Thymus (tissue), 14 donors: ENCODE measurements at places on chromosomes 5 and 9. TPM values are rescaled to one million over a fixed set of nuclear protein-coding genes. Genes with fewer than 3 reads are reported as not detected.

TMEM161B gene
- polyA plus RNA-seq = 11.4 TPM

TAF1L gene
- under 0.01 TPM for polyA plus RNA-seq

GRCh38 chr9:135909371-135909770, 2.0 kb upstream of the CAMSAP1 start:
- H3K4me3 ChIP-seq = no peak overlapping the region
- H3K27ac ChIP-seq = no peak overlapping the region
- H3K4me1 ChIP-seq = peaks cover 15% of the 10 kb centered on the region
- H3K36me3 ChIP-seq = peaks cover 15% of the 10 kb centered on the region
- peaks cover 5% of the 10 kb centered on the region for H3K27me3 ChIP-seq
- DNase-seq = no peak

DNA sequence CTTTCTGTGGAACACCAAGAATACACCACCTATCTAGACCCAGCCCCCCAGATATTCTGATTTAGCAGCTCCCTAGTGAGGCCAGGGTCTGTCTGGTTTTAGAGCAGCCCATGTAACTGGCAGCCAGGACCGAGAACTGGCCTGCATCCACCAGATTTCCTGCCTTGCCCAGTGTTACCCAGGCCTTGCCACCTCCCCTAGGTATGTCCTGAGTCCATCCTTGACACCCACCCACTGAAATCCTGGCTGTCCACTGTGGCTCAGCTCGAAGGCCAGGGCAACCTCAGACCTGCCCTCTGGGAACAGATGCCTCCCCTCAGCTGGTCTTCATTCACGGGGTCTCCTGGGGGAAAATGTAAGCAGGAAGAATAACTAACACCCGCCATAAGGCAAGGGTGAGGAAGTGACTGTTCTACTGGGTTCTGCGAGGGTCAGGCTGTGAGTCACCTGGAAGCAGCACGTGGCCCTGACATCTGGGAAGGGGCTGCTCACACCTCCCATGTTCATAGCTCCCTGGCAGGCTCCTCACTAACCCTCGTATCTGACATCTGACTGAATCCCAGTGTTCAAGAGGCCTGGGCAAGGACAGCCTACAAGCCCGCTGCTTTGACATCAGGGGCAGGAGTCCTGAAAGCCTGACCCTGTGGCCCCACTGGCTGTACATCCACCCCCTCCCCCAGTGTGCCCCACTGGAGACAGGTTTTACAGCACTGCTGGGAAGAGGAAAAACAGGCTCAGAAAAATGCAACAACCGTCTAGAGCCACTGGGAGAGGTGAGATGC, 72.7 kb downstream of the SEMA4D start:
- peak overlapping the region; percentile 79 for H3K27ac ChIP-seq
- H3K36me3 ChIP-seq = peaks cover 8% of the 10 kb centered on the region
- no peak overlapping the region for H3K4me3 ChIP-seq
- H3K27me3 ChIP-seq = no peaks in the 10 kb centered on the region

FBXL7 gene
- 2.7 TPM for polyA plus RNA-seq

DNA sequence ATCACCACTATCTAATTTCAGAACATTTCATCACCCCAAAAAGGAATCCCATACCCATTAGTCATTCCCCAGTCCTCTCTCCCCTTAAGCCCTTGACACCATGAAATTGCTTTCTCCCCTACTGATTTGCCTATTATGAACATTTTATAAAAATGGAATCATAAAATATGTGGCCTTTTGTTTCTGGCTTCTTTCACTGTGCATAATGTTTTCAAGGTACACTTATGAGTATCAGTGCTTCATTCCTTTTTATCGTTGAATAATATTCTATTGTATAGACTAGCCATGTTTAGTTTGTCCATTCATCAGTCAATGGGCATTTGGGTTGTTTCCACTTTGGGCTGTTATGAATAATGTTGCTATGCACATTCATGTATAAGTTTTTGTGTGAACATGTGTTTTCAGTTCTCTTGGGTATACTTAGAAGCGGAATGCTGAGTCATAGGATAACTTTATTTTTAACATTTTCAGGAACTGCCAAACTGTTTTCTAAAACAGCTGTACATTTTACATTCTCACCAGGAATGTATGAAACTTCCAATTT, 40.4 kb upstream of the FGF1 start:
- H3K27me3 ChIP-seq = no peaks in the 10 kb centered on the region
- H3K4me3 ChIP-seq = no peak overlapping the region
- H3K27ac ChIP-seq = no peak overlapping the region
- no peak for DNase-seq

DNA sequence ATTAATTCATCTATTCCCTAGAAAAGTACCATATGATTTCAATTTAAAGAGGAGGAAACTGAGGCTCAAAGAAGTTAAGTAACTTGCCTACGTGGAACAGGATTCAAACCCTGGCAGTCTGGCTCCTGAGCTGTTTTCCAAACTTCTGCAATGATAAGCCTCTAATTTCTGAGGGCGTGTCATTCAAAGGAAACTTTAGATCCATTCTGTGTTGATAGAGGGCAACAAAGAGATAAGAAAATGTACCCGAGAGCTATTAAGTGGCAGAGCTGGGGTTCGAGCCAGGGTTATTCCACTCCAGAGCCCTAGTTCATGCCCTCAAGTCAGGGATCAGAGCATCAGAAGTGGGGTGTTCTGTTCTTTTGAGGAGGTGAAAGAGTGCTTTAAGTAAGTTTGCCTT, 131.4 kb downstream of the ARL15 start:
- no peak overlapping the region for H3K27ac ChIP-seq
- H3K36me3 ChIP-seq = no peaks in the 10 kb centered on the region
- DNase-seq = no peak
- H3K27me3 ChIP-seq = no peaks in the 10 kb centered on the region
- no peak overlapping the region for H3K4me3 ChIP-seq

GRCh38 chr9:124077915-124078572, 66.5 kb downstream of the LHX2 start:
- H3K36me3 ChIP-seq = no peaks in the 10 kb centered on the region
- no peak for DNase-seq
- no peak overlapping the region for H3K27ac ChIP-seq
- H3K4me1 ChIP-seq = no peaks in the 10 kb centered on the region
- H3K27me3 ChIP-seq = no peaks in the 10 kb centered on the region
- no peak overlapping the region for H3K4me3 ChIP-seq

GRCh38 chr9:10045598-10045997, 567.2 kb downstream of the PTPRD start:
- no peaks in the 10 kb centered on the region for H3K4me1 ChIP-seq
- H3K27ac ChIP-seq = no peak overlapping the region
- DNase-seq = no peak
- H3K36me3 ChIP-seq = no peaks in the 10 kb centered on the region
- H3K27me3 ChIP-seq = no peaks in the 10 kb centered on the region

DNA sequence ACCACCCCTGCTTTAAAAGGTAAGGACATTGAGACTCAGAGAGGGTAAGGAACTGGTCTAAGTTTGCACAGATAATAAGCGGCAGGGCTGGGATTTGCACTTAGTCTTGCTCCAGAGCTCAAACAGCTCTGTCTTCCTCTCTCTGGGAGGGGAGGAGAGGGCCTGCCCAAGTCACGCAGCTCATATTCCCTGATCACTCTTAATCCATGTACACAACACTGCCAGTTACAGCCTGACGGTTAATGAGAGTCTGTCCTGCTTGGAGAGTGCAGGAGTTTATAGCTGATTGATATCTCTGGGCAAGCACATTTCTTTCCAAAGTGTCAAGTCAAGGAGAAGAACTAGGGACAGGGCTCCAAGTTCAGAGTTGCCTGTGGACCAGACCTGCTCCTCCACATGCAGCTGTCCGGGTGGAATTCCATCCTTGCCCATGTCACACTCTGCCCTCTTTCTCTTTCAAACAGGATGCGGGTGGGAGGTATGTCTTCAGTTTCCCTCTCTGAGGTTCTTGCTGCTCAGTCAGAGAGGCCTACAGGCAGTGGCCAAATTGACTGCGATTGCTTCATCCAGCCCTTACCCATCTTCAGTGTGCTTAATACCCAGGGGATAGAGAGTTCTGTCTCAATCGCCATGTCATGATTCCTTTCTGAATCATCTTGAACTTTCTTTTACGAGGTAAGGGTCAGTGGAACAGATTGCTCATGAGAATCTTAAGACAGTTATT, 54.5 kb downstream of the GALNT12 start:
- no peak for DNase-seq
- H3K27me3 ChIP-seq = no peaks in the 10 kb centered on the region
- H3K36me3 ChIP-seq = no peaks in the 10 kb centered on the region
- no peaks in the 10 kb centered on the region for H3K4me1 ChIP-seq
- H3K4me3 ChIP-seq = no peak overlapping the region
- no peak overlapping the region for H3K27ac ChIP-seq

HK3 gene
- 38.9 TPM for polyA plus RNA-seq

- no peak overlapping the region for H3K27ac ChIP-seq
- peaks cover 13% of the 10 kb centered on the region for H3K4me1 ChIP-seq
- no peak overlapping the region for H3K4me3 ChIP-seq
- no peak for DNase-seq
- peaks cover 38% of the 10 kb centered on the region for H3K27me3 ChIP-seq
These were observed 3.7 kb downstream of the HABP4 start for GRCh38 chr9:96453625-96454024.

SH3PXD2B gene
- polyA plus RNA-seq = 7.3 TPM

DNA sequence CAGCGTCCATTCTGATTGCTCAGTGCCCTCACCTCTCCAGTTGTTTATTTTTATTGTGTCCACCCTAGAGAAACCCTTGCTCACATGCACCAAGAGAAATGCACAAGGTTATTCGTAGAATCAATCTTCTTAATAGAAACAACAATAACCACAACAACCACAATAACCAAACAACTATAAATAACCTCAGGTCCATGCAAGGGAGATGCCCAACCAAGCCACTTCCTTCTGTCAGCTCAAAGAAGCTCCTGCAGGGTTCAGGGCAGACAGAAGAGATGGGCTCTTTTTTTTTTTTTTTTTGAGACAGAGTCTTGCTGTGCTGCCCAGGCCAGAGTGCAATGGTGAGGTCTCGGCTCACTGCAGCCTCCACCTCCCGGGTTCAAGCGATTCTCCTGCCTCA, 14.9 kb upstream of the TCOF1 start:
- H3K4me1 ChIP-seq = no peaks in the 10 kb centered on the region
- no peaks in the 10 kb centered on the region for H3K36me3 ChIP-seq
- no peak overlapping the region for H3K4me3 ChIP-seq

DNA sequence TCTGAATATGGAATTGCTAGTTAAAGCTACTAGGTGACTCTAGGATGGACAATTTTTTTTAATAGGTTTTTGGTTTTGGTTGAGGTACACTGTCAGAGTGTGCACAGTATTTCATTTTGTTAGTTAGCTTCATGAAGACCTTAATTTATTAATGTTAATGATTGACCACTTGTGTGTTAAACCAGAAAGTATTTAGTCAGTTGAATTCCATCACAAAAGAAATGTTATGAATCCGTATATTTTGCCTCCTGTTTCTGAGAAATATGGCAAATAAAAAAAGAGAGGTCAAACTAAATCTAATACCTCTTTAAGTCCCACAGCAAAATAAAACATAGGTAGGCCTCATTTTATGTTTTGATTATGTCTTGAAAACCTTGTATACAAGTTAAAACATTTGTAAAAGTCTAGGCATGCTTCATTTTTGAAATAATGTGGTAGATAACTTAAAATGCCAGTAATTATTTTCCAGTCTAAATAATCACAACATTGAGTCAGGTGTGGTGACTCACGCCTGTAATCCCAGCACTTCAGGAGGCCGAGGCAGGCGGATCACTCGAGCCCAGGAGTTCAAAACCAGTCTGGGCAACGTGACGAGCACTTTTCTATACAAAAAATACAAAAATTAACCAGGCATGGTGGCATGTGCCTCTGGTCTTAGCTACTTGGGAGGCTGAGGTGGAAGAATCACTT, 50.8 kb downstream of the ITGA1 start:
- H3K27me3 ChIP-seq = no peaks in the 10 kb centered on the region
- no peak overlapping the region for H3K27ac ChIP-seq
- H3K4me3 ChIP-seq = no peak overlapping the region
- no peaks in the 10 kb centered on the region for H3K4me1 ChIP-seq
- no peak for DNase-seq
- no peaks in the 10 kb centered on the region for H3K36me3 ChIP-seq

DNA sequence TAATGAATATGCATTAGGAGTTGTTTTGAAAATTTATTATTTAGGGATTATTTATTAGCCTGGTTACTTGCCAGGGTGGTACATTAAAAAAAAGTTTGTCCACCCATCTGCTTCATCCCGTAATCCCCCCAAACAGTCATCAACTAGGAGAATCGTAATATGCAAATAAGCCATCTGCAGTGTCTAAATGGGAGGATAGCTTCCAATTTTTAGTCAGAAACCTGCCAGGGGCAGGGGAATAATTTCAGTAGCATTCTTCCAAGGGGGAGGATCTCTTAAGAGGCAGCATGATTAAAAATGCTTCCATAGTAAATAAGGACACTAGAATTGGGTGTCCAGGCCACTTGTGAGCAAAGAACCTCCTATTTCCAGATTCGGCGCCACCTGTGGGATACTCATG, 43.3 kb downstream of the SH3GL2 start:
- no peaks in the 10 kb centered on the region for H3K27me3 ChIP-seq
- no peaks in the 10 kb centered on the region for H3K4me1 ChIP-seq
- no peak overlapping the region for H3K4me3 ChIP-seq
- no peak for DNase-seq
- H3K36me3 ChIP-seq = no peaks in the 10 kb centered on the region

DNA sequence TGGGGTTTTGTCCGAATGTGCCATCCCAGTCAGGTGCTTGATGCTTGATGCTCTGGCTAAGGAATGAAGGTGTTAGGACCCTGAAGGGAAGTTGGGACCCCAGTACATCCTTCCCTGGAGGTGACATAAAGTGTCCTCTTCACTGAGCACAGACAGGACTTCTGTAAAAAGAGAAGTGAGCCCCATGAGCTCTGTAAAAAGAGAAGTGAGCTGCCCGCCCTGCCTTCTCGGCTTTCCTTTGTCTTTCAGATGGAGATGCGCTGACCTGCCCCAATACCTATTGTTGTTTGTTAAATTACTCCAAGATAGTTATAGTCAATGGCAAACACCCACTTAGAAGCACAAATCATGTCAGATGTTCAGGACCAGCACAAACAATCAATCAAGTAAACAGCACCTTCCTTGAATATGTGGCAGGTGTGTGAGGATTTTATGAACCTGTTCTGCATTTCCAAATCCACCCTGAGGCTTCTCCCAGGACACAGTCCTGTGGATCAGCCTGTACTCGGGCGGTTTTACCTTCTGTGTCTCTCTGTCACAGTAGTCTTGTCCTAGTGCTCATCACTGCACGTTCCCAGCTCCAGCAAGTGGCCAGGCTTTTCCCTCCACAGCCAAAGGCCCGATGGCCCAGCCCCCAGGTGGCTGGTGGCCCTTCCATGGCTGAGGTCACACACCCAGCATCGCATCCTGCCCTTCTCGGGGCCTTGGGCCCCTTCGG, 191.4 kb downstream of the MTRR start:
- H3K4me3 ChIP-seq = no peak overlapping the region
- H3K27ac ChIP-seq = no peak overlapping the region
- no peaks in the 10 kb centered on the region for H3K4me1 ChIP-seq
- no peaks in the 10 kb centered on the region for H3K36me3 ChIP-seq
- DNase-seq = no peak
